ENCODE measurements at places on chromosomes 3 and 15. TPM values are rescaled to one million over a fixed set of nuclear protein-coding genes. Genes with fewer than 3 reads are reported as not detected.

DNA sequence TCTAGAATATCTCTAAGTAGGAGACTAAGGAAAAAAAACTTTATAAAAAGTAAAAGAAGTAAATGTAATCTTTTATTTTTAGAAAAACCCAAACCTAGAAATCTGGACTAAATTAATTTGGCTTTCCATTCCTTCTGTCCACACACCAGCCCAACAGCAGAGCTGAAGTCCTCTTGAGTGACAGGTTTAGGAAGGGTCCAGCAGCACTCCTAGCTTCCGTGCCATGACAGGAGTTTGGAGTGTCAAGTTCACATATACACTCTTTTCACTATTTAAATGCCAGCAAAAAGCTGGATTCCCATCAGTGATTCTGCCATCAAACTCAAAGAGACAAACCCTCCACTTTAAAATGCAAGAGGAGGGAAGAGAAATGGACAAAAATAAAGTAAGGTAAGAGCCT is 13.1 kb downstream of the PROK2 start:
- no peak for DNase-seq

DNA sequence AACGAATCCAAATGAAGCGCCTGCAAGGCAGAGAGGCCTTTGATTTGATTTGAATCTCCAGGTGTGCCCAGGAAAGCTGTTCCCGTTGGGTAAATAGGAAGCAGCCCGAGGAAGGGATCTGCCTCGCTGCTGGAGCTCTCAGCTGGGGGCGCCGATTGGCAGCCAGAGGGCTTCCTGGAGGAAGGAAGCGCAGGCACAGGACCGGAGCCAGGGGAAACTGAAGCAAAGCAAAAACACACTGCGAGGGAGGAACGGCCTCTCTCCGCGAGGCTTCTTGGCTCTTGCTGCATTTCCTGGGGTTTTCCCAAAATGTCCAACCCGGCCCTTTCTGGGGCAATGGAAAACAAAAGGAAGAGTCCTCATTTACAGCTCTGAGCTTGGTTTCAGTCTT is 80.3 kb downstream of the TMEM266 start:
- DNase-seq: no peak

- no peak for DNase-seq
Observed at GRCh38 chr3:184584464-184584891, 22.9 kb downstream of the EPHB3 start.

GRCh38 chr3:49831341-49831740 is 17.6 kb upstream of the UBA7 start:
- DNase-seq: no peak

DNA sequence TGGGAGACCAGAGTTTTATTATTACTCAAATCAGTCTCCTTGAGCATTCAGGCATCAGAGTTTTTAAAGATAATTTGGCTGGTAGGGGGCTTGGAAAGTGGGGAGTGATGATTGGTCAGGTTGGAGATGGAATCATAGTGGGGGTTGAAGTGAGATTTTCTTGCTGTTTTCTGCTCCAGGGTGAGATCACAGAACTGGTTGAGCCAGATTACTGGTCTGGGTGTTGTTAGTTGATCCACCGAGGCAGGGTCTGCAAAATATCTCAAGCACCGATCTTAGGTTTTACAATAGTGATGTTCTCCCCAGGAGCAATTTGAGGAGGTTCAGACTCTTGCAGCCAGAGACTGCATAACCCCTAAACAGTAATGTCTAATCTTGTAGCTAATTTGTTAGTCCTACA is 141.0 kb downstream of the OTOL1 start:
- no peak for DNase-seq

DNA sequence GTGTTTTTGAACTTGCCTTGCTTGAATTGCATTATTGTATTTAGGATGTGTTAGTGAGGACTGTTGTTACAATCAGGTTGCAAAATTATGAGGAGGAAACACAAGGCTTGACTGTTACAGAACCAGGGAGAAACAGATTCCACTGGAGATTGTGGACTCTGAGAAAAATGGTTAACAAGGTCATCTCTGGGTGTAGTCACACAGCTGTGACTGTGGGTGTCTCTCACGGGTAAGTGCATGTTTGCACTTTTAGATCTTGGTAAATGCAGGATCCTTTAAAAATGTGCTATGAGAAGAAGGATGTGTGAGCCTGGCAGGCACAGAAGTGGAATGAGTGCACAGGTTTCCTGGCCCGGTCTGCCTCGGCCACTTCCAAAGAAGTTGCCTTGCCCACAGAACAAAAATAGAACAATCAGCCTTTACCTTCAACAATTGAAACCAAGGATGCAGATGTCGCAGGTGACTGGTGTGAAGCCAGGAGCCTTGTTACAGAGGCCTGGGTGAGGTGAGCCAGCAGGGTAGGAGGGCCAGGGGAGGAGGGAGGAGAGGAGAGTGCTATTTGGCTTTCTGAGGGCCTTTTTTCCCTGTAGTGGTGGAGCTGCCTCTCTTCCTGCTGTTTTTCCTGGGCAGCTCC is 68.0 kb downstream of the ABHD5 start:
- DNase-seq: no peak

GRCh38 chr15:88912500-88912921 is 668 bp downstream of the MFGE8 start:
- no peak for DNase-seq

DNA sequence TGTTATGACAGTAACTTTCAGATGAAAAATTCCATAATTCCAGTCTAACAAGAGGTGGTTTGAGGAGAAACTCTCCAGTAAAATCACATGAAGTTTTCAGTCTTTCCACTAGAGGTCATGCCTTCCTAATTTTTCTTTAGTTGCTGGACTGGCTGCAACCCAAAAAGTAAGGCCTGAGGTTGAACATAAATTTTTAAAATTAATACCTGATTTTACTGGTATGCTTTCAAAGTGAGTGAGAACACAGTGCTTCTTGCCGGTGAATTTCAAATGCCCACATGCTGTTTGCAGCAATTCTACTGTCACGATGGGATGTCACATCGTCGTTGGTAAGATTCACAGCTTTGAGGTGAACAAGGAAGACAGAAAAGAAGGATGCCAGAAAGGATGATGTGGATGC is 89.0 kb upstream of the FGF12 start:
- no peak for DNase-seq

Gene COL6A5
- not detected for total RNA-seq
